ENCODE measurements at places on chromosomes 1 and 21.

DNA sequence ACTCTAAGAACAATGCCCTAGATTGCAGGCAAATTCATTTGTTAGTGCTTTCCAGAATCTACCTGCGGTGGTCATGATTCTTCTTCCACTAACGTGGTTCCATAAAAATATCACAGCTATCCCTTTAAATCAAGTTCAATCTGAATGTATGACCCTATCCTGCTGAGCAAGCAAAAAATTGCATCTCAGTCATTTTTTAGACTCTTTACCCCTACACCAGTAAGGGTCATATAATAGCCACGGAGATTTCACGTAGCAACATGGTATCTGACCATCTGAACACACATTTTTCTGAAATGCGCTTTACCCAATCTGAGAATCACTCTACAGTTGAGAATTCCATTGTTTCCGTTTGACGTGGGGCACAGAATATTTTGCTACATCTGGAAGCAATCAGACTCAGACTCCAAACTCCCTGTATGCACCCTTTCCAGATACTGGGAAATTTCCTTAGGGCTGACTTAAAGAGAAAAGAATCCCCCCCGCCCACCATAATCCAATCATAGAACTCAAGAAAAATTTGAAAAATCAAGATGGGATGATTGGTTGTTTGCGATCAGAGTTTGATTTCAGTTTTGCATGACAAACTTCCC, 699.2 kb upstream of the ZP4 start:
- DNase-seq: no peak
- no peak overlapping the region for H3K4me3 ChIP-seq
- no peaks in the 10 kb centered on the region for H3K27me3 ChIP-seq

GRCh38 chr1:64685217-64685616, 59.7 kb upstream of the RAVER2 start:
- peaks cover 1% of the 10 kb centered on the region for H3K4me1 ChIP-seq
- no peaks in the 10 kb centered on the region for H3K36me3 ChIP-seq
- no peak overlapping the region for H3K27ac ChIP-seq

- no peaks in the 10 kb centered on the region for H3K36me3 ChIP-seq
- no peak overlapping the region for H3K27ac ChIP-seq
- no peak overlapping the region for H3K4me3 ChIP-seq
- no peak for DNase-seq
Measured at GRCh38 chr1:160618763-160619274, 28.0 kb downstream of the SLAMF1 start.

- no peaks in the 10 kb centered on the region for H3K27me3 ChIP-seq
- no peak overlapping the region for H3K4me3 ChIP-seq
- no peaks in the 10 kb centered on the region for H3K36me3 ChIP-seq
Measured at GRCh38 chr1:21321963-21322680, 31.9 kb upstream of the ECE1 start.

DNA sequence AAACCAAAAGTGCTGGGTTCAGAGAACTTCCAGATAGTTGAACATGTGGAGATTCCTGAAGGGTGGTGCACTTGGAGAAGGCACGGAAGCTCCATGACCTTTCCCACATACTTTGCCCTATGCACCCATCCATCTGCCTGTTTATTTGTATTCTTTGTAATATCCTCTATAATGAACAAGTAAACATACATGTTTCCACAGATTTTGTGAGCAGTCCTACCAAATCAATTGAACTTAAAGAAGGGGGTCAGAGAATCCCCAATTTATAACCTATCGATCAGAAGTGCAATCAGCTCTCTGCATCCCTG, 121.4 kb downstream of the ADSS2 start:
- H3K36me3 ChIP-seq: no peaks in the 10 kb centered on the region
- no peak overlapping the region for H3K4me3 ChIP-seq
- no peak for DNase-seq
- no peaks in the 10 kb centered on the region for H3K27me3 ChIP-seq

DNA sequence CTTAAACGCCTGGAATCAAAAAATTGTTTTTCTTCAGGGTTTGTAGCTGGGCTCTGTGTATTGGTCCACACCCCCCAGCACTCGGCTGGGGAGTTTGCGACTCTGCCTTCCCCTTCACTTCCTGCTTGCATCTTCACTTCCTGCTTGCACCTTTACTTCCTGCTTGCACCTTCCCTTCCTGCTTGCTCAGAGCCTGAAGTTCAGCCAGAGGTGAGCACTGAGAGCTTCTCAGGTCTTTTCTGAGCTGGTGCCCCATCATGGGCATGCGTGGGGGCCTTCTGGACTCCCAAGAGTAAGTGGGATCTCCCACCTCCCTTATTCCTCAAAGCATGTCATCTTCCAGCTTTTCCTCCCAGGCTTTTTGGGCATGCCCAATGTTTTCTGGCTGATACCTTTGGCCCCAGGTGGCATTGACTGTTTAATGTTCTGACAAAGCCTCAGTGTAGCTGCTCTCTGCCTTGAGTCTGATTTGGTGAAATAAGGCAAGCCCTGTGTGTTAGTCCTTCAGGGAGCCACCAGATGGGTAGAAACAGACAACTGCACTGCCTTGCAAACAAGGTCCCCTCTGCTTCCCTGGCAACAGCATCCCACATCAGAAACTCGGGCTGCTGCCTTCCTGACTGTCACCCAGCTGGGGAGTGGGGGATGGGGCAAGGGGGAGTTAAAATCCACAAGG, 3.5 kb downstream of the KRTAP10-2 start:
- no peaks in the 10 kb centered on the region for H3K36me3 ChIP-seq
- H3K4me1 ChIP-seq: no peaks in the 10 kb centered on the region
- no peak for DNase-seq
- H3K27ac ChIP-seq: no peak overlapping the region
- no peak overlapping the region for H3K4me3 ChIP-seq

DNA sequence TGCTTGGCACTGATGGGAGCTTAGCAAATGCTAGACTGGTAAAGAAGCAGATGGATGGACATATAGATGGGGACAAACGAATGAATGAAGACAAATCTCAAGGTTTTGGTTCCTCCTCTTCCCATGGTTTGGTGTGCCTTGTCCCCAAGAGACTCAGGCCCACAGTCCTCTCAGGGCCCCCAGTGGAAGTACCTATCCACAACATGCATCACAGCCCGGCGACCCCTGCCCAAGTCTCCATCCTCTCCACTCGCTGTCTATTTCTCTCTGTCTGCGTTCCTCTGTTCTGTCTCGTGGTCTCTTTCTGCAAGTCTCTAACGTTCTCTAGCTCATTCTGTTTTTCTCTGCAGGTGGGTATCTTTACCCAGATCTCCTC, 85.8 kb downstream of the GLIS1 start:
- no peaks in the 10 kb centered on the region for H3K4me1 ChIP-seq
- H3K27ac ChIP-seq: no peak overlapping the region
- no peak for DNase-seq
- no peak overlapping the region for H3K4me3 ChIP-seq
- no peaks in the 10 kb centered on the region for H3K27me3 ChIP-seq

- no peaks in the 10 kb centered on the region for H3K36me3 ChIP-seq
- no peaks in the 10 kb centered on the region for H3K27me3 ChIP-seq
- no peak overlapping the region for H3K27ac ChIP-seq
- DNase-seq: no peak
- no peaks in the 10 kb centered on the region for H3K4me1 ChIP-seq
- no peak overlapping the region for H3K4me3 ChIP-seq
Measured at GRCh38 chr1:208628022-208628914, 384.1 kb upstream of the PLXNA2 start.

All from ovary (tissue), 10 donors.